Activated naive CD4-positive, alpha-beta T cell (primary cell): ENCODE measurements at places on chromosomes 3 and 15.

DNA sequence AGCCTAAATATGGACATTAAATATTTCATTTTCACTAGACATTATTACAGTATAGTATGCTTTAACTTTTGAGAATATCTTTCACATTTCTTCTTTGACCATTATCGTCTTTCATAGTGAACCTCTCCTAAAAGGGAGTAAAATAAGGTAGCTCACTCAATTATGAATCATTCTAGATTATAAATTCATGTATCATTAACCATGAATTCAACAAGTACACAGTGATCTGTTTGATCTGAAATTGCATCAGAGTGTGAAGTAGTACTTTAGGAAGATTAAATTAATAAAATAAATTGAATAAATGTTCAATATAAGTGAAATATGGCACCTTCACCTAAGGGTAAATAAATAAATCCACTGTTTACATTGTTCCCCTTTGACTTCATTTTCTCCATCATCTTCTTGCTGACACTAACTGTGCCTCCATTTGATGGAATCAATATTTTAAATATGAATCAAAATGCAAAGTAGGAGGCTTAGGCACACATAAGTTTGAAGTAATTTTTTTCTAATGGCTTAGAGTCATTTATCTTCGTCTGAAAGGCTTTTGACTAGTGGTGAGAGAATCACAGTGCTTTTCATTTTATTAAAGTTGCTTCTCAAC, 174.1 kb upstream of the MDFIC2 start:
- DNase-seq, result no peak

DNA sequence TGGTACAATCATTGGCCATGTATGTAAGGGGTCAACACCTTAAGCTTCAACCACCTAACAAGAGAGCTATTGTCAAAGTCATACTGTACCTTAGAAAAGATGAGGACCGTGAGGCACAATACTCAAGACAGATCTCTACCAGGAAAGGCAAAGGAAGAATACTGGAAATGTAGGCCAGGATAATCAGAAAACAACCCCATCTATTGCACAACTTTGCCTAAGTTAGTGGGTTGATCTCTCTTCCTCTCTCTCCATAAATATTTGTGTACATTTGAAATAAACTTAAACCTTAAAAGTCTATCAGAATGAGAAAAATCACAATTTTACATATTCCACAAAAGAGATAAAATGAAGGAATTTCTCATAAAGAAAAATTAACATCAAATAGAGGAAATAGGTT, 556.9 kb downstream of the MECOM start:
- DNase-seq, result no peak

GRCh38 chr15:69576948-69577351, 124.3 kb downstream of the RPLP1 start:
- no peak for DNase-seq

DNA sequence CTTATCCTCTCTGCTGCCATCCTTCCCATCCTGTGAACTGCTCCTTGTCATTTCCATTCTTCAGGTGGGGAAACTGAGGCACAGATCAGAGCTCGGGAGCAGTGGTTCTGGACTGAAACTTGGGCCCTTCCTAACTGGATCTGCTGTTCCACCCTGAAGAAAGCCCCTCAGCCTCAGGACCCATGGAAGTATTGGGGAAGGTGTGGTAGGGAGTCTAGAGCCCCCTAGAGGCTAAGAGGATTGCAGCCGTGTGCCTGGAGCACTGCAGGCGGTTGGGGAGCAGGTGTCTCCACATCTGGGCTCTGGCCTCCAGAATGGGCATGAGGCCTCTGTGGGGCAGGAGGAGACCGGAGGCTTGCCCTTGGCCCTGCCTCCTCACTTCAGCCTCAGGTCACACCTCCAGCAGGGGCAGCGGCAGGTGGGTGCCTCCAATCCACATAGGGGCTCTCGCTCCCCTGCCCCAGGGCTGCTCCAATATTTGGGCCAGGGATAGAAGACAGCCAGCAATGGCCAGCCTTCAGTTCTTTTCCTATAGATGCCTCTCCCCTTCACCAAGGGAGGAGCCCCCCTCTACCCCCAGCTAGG, 28.1 kb downstream of the DNAJB8 start:
- DNase-seq, result no peak

GRCh38 chr3:71602256-71602655, 18.7 kb upstream of the FOXP1 start:
- no peak for DNase-seq

DNA sequence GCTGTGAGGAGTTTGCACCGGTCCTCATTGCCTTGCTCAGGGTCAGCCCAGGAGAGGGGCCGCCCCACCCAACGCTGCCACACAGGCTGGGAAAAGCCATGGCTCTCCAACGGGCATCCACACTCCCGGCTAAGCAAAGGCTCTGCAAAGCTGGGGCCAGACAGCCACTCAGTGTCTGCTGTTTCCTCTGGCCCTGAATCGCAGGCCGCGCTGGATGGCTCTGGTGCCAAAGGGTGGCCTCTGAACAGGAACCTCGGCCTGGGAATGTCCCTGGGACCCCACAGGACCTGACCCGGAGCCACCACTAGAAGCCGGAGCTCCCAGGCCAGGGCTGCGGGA, 42.9 kb downstream of the RPN1 start:
- DNase-seq, result no peak

GRCh38 chr15:25244731-25245585, 193.9 kb downstream of the UBE3A start:
- DNase-seq, result no peak

DNA sequence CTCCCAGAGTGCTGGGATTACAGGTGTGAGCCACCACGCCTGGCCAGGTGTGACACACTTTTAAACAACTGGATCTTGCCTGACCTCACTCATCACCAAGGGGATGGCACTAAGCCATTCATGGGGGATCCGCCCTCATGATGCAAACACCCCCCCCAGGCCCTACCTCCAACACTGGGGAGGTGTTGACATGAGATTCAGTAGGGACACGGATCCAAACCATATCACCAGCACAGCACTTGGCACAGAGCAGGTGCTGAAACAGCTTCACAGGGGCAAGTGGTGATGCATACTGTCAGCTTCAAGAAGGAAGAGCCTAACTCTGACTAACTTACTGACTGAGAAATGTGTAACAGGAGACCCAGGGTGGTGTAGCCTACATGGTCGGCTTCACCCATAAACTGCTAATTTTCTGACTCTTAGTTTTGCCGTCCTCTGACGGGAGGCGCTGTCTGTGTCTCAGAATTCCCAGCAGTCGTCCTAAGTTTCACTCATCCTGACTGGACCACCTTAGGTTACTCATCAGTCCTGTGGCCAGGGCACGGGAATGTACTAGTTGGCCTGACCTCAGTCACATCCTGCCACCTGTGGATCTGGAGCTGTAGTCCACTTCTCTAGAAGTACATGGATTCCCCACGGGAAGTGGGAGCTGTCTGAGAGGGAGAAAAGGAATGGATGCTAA, 81.9 kb upstream of the PLXNA1 start:
- no peak for DNase-seq

GRCh38 chr3:176798680-176799079, 398.6 kb downstream of the TBL1XR1 start:
- DNase-seq, result no peak

DNA sequence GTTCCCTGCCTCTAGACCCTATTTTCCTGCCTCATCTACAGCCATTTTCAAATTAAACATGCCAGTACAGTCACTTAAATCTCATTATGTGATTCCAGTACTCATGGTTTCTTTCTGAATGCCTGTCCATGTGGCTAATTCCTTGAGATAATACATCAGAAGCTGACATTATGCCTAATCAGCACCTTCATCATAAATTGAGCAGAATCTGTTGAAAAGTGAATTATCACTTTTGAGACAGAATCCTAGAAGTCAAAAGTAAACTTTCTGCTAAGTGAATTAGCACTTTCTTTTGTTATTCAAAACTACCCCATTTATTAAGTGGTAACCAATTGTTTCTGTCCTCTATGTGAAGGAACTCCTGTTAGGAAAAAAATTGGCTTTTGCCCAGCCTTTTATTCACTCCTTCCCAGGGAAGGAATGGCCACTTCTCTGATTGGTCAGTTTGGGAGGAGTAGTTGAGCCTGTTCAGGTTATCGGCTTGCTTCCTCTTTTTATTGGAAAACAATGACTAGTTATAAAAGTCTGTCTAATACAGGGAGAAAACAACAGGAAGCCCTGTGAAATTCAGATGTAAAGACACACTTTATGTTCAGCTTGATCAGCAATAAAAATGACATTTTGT, 40.5 kb downstream of the OSTN start:
- DNase-seq, result no peak

- no peak for DNase-seq
Measured at GRCh38 chr3:122915300-122916055, 112.1 kb downstream of the SEMA5B start.

DNA sequence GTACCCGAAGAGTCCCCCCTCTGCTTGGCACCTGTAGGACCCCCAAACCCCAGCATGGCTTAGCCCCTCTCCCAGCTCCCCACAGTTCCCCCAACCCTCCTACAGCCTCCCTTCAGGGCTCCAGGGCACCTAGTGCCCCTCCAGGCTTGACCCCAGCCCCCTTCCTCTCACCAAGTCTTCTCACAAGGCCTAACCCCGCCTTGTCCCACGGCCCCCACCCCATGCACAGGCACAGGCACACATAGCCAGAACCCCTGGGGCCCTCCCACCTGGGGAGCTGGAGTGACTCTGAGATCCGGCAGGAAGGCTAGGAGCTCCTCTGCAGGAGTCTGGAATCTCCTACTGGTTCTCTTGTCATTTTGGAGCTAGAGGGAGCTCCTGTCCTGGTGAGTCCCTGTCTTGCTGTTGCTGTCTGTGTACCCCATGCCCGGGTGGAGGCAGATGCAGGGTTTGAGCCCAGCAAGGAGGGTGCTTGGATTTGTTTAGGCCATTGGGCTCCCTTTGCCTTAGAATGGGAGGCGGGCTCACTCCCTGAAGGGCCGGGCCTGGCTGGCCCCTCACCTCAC, 39.6 kb downstream of the KLF13 start:
- no peak for DNase-seq

DNA sequence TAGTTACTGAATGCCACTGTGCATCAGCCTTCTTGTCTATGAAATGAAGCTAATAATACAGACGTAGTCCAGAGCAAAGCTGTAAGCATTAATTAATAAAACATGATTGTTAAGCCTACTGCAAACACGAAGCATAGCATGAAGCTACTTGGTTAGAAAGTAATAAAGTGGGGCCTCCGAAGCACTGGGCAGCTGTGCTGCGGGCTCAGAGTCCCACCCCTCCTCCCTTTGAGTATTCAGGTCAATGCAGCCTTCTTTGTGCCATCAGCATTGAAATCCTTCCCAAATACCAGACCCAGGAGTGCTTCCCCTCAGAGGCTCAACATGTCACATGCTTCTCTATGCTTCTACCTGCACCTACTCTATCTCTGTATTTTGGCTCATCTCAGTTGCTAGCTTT, 1112.6 kb downstream of the IGSF11 start:
- no peak for DNase-seq

DNA sequence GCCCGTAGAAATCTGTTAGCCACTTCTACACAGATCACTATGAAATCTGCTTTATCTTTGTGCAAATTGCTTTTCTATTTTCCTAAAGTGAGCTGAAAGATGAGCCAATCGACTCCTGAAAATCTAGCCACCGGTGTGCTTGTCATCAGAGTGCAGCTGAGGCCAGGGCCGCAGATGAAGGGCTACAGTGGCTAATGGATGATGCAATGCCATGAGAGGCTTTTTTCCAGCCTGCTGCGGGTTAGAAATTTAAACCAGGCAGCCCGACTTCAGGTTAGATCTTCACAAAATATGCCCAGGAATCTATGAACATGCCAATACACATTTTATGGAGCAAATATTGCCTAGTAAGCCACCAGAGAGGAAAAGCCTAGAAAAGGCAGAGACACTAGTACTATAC, 948.2 kb upstream of the CFAP20DC start:
- DNase-seq, result no peak

DNA sequence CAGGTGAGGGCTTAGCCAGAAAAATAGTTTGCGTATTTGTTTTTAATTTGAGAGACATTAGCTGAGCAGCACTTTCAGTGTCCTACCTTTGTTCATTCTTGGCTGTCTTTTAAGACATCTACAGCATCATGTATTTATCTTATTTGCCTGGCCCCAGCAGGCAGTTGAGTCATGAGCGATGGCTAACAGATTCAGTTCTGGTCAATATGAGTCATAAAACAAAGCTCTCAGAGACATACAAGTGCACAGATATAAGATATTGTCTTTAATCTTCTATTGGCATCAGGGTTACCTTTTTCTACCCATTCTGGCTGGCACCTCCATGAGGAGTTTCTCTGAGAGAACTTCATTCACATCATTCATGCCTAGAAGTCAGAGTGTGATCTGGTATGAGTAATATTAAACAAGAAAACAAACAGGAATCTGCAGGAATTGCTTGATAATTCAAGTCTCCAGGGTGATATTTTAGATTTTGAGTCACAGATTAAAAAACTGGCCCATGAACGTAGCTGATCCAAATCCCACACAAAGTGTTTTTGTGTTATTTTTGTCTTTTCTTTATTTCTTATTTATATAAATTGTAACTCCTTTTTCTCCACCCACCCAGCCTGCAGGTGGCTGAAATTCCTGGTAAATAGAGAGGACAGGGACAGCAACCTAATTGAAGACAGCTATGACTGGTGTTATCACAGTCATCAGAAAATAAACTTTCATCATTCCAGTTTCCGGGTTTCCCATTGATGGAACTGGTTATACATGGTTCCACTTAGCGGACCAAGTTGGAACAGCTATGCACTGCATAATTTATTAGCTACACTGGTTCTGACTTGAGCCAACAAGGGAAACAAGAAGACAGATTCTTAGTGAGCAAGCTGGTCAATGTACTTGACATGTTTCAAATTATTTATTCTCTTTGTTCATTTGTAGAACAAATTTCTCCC, 47.3 kb downstream of the PLSCR2 start:
- DNase-seq, result no peak

- peak; percentile 36 for DNase-seq
Measured at GRCh38 chr15:77966540-77967234, 110.8 kb downstream of the TBC1D2B start.

DNA sequence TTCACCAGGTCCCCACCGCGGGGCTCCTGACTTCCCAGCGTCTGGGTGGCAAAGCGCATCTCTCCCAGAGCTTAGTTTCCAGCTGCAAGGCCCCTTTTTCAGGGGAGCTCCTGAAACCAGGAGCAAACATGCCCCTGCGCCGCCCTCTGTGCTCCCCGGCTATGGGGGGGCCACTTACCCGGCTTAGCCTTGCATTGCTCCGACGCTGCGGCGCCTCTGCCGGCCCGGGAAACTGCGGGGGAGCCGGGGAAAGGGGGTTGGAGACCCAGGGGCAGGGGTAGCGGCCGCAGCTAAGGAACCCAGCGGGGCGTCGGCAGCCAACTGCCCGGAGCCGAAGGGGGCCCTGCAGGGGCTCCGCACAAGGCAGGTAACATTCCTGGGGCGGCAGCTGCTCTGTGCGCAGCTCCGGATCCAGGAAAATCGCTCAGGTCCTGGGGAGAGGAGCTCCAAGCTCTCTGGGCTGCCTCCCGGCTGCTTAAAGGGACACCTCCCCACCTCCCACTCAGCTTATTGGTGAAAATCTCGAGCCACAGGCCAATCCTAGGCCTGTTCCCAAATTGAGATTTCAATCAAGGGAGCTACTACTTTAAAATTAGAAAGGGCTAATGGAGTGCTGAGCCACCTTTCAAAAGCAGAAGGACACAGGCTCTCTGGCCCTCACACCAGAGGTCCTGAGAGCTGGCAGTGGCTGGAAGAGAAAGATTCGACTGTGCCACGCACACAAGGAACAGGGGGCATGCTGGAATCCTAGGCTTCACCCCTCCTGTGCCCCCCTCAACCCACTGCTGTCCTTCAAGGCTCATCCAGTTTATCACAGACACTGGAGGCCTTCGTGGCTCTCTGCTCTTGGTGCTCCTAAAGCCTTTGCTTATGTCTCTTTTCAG, 42.7 kb upstream of the PRICKLE2 start:
- DNase-seq, result no peak

GRCh38 chr15:64842986-64843561, 1.4 kb downstream of the PLEKHO2 start:
- DNase-seq, result no peak
